ENCODE measurements at places on chromosomes 2 and 18. TPM values are rescaled to one million over a fixed set of nuclear protein-coding genes. Genes with fewer than 3 reads are reported as not detected.

Gene ARID5A
- 10.0 TPM for total RNA-seq

Gene NPAS2
- 103 TPM for total RNA-seq

Gene UGT1A5
- not detected for total RNA-seq

Gene NAT8
- total RNA-seq: not detected

Gene TMEM163
- total RNA-seq: 0.12 TPM

Gene DPYSL5
- 3.8 TPM for total RNA-seq

Gene CHRNG
- total RNA-seq: not detected

Gene PPP3R1
- 84.8 TPM for total RNA-seq

Gene DSG3
- total RNA-seq: not detected

Gene ELOA2
- total RNA-seq: not detected

Gene VAMP5
- total RNA-seq: 0.15 TPM

Gene EGR4
- 0.27 TPM for total RNA-seq

Gene SCN9A
- total RNA-seq: 6.3 TPM

Gene DYNAP
- not detected for total RNA-seq

Gene EN1
- total RNA-seq: 0.92 TPM

Gene TAF1B
- total RNA-seq: 33.2 TPM

Gene STAT4
- total RNA-seq: 3.5 TPM

Measured in A549 treated with DMSO at 1 μM for 4 hours (cell line).